Activated naive CD4-positive, alpha-beta T cell (primary cell): ENCODE measurements at places on chromosomes 3 and 15.

- no peak for DNase-seq
These were observed 23.5 kb upstream of the GP9 start for GRCh38 chr3:129037093-129037419.

DNA sequence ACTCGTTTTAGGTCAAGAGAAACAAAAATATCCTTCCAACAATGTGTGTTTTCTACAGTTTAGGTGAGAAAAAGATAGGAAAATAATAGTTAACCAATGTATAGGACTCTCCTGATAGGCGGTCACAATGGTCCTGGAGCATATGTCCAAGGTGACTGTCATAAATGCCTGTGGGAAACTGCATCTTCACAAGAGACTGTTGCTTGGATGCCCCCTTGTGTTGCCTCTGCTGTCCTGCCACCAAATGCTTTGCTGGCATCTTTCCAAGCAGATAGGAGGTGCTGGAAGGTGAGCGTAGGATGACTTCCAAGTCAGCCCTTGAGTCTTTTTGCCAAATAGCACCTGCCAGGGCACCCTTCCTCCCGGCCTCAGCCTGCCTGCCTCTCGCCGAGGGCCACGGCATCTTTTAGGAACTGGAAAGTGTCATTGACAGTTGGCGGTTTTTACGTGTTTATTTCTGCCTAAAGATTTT, 24.1 kb upstream of the SACM1L start:
- DNase-seq, result no peak

DNA sequence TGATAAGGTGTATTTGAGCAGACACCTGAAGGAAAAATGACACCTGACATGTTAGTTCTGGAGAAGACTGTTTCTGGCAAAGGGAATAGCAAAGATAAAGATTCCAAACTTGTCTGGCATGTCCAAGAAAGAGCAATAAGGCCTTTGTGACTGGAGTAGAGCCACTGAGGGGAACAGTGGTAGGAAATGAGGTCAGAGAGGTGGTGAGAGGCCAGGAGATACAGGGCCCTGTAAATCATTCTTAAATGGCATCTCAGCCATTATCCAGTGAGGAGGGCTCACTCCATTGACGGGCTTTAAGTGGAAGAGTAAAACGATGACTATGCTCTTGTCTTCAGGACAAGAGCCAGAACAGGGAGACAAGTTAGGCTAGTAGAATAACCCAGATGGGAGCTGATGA, 4.5 kb downstream of the SLC49A4 start:
- no peak for DNase-seq

DNA sequence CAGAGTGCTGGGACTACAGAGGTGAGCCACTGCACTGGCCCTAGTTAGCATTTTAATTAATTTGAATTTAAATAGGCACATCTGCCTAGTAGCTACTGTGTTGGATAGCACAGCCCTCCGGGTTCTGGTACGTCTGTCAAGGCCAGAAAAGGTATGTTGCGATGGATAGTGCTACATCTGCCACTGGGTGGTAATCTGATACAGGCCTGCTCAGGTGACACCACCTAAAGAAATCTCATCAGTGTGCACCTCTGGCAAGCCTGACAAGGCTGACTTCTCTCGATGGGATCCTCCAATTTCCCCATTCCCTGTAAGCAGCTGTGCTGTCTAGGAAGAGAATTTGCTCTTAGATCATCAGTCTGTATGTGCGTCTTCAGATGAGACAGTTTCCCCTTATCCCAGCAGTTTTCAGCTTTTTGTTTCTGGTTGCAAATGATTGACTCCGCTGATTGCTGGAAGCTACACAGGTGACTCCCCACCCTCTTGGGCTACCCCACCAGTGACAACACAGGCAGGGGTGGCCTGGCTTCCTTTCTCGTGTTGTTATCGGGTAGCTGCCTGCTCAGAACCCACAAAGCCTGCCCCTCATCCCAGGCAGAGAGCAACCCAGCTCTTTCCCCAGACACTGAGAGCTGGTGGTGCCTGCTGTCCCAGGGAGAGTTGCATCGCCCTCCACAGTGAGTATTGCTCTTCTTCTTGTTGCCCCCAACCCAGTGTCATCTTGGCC, at the start of gene CCR9:
TSS of gene CCR9 (plus strand) at position 565 of the 727 bp plus-strand sequence. CDS start 8,391 bp downstream, outside the sequence.
- no peak for DNase-seq

DNA sequence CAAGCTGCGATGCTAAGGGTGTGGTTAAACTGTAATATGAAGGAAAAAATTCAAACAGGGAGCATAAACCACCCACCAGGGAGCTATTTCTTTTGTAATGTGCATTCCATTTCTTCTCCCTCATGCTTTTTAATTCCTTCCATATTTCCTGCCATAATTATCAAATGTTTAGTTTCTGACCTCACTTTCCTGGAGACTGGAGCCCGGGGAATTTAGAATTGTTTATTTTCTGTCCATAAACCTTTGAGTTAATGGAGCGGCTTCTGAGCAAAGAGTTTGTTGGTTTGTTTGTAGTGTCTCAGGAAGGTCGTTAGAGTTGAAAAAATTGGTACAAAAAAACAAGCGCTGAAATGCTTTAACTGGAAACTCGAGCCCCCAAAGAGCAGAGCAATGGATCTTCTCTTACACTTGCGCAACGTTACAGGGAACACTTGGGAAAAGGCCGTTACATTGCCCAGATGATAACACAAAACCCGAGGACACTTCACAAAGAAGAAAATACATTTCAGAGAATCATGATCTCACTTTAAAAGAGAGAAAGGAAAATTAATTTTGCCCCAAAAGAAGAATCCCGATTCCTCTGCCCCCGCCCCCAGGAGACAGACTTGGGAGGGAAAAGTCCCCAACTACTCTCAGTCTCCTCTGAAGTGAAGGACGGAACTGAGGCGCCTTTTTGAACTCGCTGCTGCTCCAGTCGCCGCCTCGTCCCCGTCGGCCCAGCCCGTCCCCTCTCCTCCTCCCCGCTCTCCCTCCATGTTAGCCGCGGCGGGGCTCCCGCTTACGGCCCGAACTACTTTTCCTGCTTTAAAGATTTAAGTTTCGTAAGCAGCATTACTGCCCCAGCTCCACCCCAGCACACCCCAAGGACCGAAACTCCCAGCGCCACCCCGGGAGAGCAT, 842 bp downstream of the FSTL1 start:
- no peak for DNase-seq

- DNase-seq, result no peak
These were observed 64.1 kb upstream of the GCSAM start for GRCh38 chr3:112197131-112197530.

- DNase-seq, result no peak
These were observed 30.6 kb downstream of the CHDH start for GRCh38 chr3:53815651-53816050.

- DNase-seq, result no peak
These were observed 43.2 kb downstream of the MAP3K13 start for GRCh38 chr3:185406121-185406620.

DNA sequence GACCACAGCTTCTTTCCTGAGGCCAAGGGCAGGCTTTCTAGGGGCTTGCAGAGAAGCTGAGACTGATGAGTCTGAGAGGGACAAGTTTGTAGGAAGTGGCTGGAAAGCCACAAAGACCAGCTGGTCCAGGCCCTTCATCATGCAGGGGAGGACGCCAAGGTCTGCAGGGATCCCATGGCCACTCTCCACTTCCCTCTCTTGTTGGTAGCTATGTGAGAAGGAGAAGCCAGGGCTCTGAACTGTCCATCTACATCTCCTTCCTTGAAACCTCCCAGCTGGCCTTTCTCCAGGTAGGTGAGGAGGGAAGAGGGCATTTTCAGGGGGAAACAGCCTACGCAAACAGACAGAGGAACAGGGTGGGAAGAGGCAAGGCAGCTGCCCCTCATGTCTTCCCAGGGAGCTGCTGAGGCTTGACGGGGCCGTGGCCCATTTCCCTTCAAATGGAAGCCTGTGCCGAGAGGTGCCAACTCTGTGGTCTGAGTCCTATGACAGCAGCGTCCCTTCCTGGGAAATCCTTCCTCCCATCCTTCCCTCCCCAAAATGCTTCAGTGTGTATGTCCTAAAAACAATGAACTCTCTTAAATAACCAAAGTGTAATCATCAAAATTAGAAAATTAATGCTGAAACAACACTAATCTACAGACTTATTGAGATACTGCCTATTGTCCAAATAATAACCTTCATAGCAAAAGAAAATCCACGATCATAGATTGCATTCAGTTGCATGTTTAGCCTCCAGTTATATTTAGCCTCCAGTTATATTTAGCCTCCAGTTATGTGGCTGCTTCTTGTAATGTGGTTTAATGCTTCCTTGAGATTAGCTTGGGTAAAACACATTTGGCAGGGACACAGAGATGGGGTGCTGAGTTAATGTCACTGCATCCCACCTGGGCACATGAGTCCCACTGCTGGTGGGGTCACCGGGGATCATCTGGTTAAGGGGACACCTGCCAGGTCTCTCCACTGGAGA, 36.0 kb downstream of the GNB5 start:
- no peak for DNase-seq

GRCh38 chr15:85545752-85546151, 165.3 kb downstream of the AKAP13 start:
- no peak for DNase-seq

DNA sequence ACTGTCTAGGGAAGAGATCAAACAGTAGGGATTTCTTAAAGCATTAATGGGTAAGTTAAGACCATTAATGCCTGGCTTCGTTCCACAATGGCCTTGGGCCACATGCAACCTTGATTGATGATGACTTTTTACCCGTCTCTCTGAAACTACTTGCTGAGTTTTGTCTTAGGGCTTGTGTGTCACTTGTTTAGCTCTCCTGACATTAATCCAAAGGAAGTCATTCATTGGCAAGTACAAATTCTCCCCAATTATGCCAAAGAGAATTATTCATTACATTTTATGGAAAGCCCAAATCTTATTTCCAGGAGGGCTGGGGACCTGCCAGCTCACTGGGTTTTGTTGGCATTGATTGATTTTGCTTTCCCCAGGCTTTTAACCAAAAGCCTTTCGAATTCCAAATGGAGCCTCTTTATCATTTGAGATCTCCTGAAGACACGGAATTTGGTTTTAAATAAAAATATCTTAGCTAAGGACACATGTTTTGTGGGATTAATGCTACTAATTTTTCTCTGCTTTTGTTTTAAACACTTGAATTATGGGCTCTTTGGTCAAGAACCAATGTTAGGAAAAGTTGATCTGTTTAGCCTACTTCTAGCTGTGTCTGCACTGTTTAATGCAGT, 40.7 kb downstream of the SERPINI1 start:
- no peak for DNase-seq

- DNase-seq, result no peak
These were observed 103.5 kb downstream of the TBC1D2B start for GRCh38 chr15:77974098-77974414.

DNA sequence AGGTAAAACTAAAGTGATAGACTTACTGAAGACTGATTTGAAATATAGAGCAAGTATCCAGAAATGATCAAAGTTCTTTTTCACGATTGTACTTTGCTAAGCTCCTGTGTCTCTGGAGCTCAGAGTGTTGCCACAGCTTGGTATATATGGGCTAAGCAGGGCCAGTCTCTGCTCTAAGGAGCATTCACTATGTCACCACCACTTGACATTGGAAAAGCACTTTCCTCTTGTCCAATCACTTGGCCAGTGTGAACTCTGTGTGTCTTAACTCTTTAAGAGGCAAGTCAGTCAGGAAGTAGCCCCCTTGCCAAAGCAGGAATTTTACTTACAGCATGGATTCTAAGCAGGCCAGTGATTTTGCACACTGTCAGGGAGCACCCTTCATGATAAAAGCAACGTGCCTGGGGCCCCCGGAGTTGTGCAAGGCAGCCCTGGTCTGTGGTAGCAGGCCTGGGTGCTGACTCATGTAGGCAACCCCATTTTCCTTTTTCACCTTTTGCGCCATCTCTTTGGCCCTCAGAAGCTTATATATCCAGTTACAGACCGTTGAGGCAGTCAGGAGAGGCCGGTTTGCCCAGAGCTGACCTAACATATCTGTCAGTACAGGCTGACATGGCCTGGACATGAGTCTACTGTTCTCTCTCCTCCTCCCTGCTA, 73.0 kb downstream of the HCN4 start:
- DNase-seq, result no peak

- DNase-seq, result no peak
These were observed 2.2 kb upstream of the CD86 start for GRCh38 chr3:122052968-122053367.

DNA sequence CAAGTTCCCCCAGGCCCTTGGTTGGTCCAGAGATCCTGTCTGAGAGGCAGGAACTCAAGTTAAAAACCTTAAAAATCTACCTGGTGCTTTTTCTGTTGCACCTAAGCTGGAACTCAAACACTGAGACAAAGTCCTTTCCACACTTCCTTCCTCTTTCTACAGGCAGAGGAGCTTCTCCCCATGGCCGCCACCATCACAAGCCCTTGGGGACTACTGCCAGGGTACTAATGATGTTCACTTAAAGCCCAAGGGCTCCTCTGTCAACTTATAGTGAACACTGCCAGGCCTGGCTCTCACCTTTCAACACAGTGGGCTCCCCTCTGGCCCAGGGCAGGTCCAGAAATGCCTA, 26.0 kb downstream of the TM4SF18 start:
- no peak for DNase-seq

GRCh38 chr15:62752657-62753517, 289.7 kb upstream of the TPM1 start:
- no peak for DNase-seq

- DNase-seq, result no peak
These were observed 752.0 kb upstream of the GRM7 start for GRCh38 chr3:6108957-6109356.

GRCh38 chr3:47016934-47017435, 37.5 kb downstream of the NBEAL2 start:
- DNase-seq, result no peak
